ENCODE measurements at places on chromosomes 3 and 15.
A peak's percentile ranks its signal among the peaks of the same experiment; 100 is the strongest.

DNA sequence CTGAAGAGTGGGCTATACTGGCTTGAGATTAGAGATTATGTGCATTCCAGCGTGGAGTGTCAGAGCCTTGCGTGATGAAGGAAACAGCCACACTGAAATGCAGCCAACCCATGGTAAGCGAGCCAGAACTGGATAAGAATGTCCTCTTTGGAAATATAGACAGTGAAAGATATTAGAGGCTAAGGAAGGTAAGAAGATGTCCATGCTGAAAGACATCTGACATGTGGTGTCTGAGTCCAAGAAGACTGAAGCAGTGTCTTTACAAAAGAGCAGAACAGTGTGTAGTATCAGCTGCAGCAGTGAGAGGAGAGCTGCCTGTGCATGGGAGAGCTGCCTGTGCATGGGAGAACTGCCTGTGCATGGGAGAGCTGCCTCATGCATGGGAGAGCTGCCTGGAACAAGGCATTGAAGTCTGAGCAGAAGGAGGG is 672.2 kb downstream of the DIPK2A start:
- DNase-seq, result peak; percentile 70

DNA sequence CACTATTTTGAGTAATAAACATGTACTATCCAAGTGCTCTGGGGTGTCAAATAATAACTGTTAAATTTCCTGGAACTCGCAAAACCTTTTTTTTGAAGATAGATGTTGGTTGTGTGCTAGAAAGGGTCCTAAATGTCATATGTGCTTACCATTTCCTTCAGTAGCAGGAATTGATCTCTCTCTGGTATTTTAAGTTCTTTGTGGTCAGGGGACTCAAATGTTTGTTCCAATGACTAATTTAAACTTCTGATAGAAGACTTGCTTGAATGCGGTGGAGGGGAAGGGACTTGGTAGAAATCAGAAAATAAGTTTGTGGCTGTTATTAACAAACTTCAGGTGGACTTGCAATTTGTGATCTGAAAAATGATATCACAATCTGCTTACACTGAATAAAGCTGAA is 26.8 kb downstream of the ARIH2 start:
- no peak for DNase-seq

- no peak for DNase-seq
Observed at GRCh38 chr15:80464951-80465625, 60.9 kb downstream of the ARNT2 start.

DNA sequence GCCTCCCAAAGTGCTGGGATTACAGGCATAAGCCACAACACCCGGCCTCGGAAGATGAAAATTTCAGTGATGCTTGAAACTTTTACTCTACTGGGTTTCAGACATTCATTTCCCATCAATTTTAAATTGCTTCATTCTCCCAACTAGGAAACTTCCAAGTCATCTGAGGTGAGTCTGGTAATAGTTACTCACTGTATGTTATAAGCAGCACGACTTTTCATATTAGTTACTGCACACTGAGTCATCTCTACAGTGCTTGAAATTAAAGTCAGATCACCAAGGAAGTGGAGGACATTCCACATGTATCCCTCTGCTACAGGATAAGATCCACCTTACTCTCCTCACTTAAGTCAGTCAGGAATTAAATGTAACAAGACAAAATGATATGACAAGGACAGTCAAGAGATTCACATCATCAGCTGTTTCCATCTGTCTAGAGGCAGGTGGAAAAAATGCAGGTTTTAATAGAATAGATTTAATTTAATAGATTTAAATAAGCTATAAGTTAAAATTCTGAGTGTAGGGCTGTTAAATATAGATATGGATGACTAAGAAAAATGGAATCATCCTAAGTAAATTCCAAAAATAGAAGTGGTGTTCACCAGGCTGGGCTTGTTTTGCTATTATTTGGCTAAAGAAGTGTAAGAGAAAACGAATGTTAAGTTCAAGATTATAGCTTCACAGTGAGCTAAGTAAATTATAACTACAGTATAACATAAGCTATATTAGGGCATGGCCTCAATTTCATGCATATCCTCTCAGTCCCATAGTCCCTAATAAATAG is 104.4 kb downstream of the TMCO5A start:
- DNase-seq, result no peak

- peak; percentile 82 for DNase-seq
Observed at GRCh38 chr15:68693071-68693470, 114.3 kb downstream of the CORO2B start.

DNA sequence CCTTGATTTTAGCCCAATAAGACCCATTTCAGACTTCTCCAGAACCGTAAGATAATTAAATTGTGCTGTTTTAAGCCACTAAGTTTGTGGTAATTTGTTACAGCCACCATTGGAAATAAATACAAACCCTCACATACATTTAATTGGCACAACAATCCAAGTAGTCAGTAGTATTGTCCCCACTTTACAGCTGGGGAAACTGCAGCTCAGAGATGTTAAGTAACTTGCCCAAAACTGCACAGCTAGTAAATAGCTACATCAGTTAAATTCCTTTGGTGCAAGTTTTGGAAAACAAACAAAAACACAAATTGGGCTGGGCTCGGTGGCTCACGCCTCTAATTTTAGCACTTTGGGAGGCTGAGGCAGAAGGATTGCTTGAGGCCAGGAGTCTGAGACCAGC is 13.3 kb upstream of the IREB2 start:
- no peak for DNase-seq

GRCh38 chr15:59953392-59953883 is 50.7 kb upstream of the FOXB1 start:
- no peak for DNase-seq

DNA sequence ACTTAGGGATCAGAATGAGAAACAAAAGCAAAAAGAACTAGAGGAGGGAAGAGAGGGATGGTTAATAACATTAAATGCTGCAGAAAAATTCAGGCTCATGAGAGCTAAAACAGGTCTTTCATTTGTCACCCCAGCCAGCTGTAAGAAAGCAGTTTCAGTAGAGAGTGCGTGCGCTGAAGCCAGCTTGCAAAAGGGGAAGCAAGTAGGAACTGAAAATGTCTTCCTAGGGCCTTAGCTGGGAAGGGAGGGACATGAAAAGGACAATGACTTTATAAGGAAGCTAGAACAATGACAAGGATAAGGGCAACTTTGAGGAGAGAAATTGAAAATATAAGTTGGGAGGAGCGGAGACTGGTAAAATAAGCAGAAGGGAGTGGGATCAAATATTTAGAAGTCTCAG is 3.1 kb downstream of the CIAO2A start:
- DNase-seq, result no peak

GRCh38 chr3:169315141-169315540 is 348.4 kb downstream of the MECOM start:
- DNase-seq, result no peak

GRCh38 chr15:64859226-64859625 is 17.5 kb downstream of the PLEKHO2 start:
- no peak for DNase-seq

DNA sequence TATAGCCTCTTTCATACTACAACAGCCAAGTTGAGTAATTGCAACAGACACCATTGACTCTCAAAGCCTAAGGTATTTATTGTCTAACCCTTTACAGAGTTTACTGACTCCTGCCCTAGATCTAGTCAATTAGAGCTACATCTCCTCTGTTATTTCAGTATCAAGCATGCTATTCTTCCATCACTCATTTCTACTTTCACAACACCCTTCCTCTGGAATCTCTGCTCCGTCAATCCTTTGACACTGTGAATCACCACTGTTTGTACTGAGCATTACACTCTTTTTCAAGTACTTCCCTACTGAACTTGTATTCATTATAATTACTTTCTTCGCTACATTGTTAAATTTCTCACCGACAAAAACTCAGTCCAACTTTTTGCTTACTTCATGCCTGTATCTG is 121.8 kb downstream of the ZNF609 start:
- no peak for DNase-seq

GRCh38 chr3:117518364-117518763 is 808.8 kb downstream of the TUSC7 start:
- no peak for DNase-seq

GRCh38 chr3:160826991-160827390 is 71.0 kb downstream of the PPM1L start:
- DNase-seq, result no peak

DNA sequence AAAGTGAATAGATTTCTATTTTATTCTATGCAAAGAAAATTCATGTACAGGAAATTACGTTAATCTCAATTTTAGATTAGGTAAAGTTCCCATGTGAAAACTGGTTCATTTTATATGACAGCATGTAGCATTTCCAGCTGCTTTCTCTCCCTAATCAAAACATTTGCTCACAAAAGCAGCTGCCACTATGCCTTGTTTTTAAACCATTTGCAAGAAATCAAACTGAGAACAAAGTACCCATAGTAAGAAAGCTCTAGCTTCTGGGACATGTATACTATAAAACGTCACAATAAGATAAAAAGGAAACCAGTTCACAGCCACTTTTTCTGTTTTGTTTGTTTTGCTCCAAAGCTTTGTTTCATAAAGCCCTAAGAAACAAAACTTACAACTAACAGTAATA is 5.0 kb upstream of the CRYBG3 start:
- DNase-seq, result no peak

- DNase-seq, result no peak
Observed at GRCh38 chr3:149215515-149215914, 6.1 kb downstream of the CP start.

All from G401 (cell line).